T-helper 17 cell (primary cell): ENCODE measurements at places on chromosomes 1 and 21.
A peak's percentile ranks its signal among the peaks of the same experiment; 100 is the strongest.

DNA sequence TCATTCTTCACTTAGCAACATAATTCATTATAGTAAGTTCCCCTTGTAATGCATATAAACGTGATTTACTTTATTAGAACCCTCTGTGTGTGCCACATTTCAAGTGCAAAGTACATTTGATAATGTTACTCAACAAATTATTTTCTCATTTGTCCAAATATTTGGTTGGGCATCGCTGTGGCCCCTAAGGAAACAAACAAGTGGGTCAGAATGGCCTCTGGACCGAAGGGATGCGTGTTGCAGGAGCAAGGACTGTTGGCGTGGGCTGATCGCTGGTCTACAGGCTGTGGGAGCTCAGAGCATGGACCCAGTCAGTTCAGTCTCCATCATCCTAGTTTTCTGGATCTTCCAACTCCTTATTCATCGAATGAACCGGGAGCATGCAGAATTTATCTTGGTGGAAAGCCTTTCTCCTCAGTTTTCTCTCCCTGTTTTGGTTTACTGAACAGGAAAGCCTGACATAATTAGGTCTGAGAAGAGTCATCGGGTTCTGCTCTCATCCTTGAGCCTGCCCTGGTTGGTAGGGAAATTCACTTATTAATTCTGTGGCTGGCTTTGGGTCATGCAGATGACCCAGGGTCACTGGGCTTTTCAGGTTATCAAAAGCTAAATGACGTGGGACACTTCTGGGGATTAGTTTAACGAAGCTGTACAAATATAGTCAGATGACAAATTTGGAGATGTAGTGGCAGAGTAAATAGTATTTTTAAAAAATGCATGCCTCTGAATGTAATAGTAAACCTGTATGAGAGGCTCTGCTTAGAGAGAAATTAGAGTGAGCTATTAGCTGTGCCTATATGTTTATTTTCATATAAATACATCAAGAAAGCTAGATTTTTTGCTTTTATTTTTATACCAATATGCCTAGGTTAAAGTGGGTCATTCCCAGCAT, 200.2 kb downstream of the SDCCAG8 start:
- DNase-seq, result no peak

DNA sequence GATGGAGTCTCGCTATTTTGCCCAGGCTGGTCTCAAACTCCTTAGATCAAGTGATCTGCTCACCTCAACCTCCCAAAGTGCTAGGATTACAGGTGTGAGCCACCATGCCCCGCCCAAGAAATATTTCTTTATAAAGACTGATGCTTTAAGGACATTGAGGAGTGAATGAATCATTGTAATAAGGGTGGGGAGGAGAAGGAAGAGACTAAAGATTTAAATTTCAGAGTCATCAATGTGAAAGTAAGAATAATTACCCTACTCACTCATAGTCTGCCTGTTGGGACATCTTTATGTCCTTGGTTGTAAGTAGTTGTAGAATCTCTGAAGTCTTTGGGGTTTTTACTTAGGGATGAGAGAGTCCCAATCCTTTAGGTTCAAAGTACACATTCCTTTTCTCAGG, 7.3 kb downstream of the KDM1A start:
- no peak for DNase-seq

- DNase-seq, result no peak
Measured at GRCh38 chr1:95407886-95408291, 173.9 kb downstream of the RWDD3 start.

DNA sequence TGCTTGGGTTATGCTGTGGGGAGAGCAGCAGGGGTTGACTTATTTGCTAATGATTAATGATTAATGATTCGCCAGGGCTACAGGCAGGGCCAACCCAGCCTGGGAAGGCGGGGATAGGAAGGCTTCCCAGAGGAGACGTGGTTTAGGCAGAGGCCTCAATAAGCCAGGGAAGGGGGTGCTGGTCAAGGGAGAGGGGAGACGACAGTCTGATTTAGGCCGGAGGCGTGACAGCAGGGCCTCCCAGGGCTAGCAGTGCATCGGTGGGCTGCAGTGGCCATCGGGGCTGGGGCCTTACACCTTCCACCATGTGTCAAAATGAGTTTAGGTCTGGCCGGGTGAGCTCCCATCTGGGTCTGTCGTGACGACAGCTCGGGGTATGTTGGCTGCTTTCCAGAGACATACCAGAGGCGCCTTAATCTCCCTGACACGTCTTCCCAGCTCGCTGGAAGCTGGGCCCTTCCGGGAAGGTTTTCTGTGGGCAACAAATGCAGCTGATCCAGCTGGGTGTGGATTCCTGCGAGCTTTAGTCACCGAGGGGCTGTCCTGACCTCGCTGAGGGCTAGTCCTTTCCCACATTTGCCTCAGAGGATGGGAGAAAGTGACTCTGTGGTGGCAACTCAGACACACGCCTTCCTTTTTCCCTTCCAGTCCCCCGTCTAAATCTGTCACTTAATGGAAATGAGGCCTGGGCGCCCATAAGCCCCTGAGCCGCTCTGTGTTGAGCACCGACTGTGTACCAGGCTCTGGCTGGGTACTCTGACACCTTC, 3.7 kb upstream of the SLC1A7 start:
- no peak for DNase-seq

- DNase-seq, result no peak
Measured at GRCh38 chr1:29057700-29058099, 66.0 kb downstream of the TMEM200B start.

- no peak for DNase-seq
Measured at GRCh38 chr1:205920159-205920558, 23.1 kb downstream of the SLC26A9 start.

- DNase-seq, result no peak
Measured at GRCh38 chr1:53585565-53585964, 126.4 kb downstream of the DMRTB1 start.

DNA sequence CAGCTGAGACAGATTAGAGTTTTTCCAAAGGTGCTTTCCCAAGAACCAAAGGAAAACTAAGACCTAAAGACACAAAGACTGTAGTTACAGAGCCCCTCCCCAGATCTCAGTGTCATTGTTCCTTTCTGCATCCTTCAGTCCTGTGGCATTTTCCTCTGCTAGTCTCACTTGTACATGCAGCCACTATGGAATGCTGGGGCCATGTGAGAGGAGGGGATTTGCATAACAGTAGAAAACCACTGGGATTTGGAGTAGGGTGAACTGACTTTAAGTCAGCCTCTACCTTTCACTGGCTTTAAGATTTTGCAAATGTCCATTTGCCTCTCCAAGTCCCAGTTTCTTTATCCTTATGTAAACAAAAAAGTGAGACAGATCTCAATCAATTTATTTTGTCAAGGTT, 119.4 kb upstream of the F3 start:
- no peak for DNase-seq

- DNase-seq, result no peak
Measured at GRCh38 chr21:32035617-32036016, 162.8 kb downstream of the HUNK start.

DNA sequence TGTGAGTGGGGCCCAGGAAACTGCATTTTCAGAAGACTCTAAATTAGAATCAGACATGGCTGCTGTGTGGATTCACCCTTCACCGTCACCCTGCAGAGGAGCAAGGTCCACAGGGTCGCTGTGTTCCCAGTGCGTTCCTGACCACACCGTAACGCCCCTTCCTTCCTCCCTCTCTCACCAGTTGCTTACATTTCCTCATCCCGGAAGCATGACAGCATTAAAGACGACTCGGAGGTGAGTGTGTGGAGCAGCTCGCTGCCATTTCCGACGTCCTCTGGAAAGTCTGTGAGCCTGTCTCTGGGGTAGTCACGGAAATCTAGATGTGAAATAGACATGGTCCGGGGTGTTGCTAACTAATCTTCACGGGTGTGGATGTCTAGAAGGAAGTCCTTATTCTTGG, 45.9 kb downstream of the FAAP20 start:
- peak; percentile 44 for DNase-seq

- DNase-seq, result no peak
Measured at GRCh38 chr1:218274511-218274910, 10.6 kb upstream of the RRP15 start.

- no peak for DNase-seq
Measured at GRCh38 chr1:7379441-7379971, 391.6 kb upstream of the VAMP3 start.
